ENCODE measurements at places on chromosomes 6 and 20.

- DNase-seq, result no peak
These were observed 56.4 kb upstream of the TNFAIP3 start for GRCh38 chr6:137810554-137811120.

DNA sequence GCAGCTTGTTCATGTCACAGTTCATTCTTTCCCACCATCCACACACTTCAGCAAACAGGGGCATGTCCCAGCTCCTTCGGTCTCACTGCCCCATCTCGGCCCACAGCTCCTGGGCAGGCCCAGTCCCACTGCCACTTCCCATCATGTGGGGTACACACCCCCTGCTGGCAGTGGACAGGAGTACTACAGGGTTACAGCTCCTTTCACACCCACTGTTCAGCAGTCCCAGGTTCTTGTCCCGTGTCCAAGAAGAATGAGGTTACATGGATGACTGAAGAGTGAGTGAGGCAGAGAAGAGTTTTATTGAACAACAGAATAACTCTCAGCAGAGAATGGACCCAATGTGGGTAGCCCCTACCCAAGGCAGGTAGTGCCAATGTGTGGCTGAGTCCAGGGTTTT, 77.8 kb upstream of the SMLR1 start:
- DNase-seq, result no peak

DNA sequence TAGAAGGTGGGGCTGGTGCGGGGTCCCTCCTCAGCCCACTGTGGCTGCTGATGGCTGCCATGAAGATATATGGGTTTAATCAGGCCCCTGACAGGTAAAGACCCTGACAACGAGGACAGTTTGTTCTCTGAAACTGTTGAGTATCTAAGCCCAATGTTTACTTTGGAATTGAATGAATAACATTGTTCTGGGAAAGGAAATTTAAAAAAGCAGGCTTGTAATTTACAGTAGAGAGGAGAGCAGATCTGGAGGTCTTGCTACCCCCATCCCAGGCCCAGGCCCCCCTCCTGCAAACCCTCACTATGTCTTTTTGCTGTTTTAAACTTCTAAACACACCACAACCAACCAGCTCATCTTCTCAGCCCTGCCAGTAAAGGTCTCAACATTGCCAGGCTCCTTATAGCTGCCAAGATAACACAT, 171.3 kb downstream of the CDC5L start:
- no peak for DNase-seq

DNA sequence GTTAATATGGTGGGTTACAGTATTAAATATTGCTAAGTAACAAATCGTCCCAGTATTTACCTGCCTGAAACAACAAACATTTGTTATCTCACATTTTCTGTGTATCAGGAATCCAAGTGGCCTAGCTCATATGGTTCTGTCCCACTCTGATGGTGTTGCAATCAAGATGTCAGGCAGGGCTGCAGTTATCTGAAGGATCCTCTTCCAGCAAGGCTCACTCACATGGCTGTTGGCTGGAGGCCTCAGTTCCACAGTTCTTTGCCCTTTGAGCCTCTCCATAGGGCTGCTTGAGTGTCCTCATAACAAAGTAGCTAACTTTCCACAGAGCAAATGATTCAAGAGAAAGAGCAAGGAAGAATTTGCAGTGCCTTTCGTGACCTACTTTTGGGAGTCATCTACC, 17.7 kb downstream of the RAB22A start:
- no peak for DNase-seq

GRCh38 chr20:4014031-4014474, 1.3 kb downstream of the RNF24 start:
- peak; percentile 58 for DNase-seq

DNA sequence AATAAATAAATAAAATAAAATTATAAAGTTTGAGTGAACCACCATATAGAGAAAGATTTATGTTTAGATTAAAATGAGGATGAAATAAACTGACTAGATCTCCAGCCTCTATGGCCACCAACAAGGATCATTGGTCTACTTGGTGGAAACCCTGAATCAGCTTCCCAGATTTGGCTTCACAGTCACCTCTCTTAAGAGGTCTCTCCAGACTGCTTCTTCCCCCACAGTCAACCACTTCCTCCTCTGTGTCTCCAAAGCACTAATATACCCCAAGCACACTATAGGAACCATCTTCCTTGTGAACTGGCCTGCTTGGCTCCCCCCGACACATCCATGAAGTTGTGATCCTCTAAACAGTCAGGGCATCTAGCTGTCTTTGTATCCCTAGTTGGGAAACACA, 529.6 kb upstream of the RNF217 start:
- DNase-seq, result no peak

- no peak for DNase-seq
These were observed 3.1 kb downstream of the LAMP5 start for GRCh38 chr20:9517297-9518162.

DNA sequence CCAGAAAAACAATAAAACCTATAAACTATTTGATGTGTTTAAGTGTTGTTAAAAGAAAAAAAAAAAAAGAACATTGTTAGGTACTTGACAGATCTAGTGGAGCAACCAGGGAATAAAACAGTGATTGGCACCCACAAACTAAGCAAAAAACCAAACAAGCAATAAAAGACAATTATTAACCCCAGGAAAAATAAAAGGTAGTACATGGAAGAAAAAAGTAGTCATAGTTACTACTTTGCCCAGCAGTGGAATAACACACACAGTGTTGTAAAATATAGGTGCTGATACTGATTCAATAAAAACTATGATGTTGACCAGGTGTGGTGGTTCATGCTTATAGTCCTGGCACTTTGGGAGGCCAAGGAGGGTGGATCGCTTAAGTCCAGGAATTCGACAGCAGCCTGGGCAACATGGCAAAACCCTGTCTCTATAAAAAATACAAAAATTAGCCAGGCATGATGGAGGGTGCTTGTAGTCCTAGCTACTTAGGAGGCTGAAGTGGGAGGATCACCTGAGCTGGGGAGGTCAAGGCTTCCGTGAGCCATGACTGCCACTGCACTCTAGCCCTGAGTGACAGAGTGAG, 43.9 kb downstream of the PIGU start:
- DNase-seq, result no peak

GRCh38 chr6:4004249-4004648, 74.7 kb downstream of the FAM217A start:
- peak; percentile 24 for DNase-seq

- no peak for DNase-seq
These were observed 112.7 kb upstream of the TNFAIP3 start for GRCh38 chr6:137754366-137754765.

DNA sequence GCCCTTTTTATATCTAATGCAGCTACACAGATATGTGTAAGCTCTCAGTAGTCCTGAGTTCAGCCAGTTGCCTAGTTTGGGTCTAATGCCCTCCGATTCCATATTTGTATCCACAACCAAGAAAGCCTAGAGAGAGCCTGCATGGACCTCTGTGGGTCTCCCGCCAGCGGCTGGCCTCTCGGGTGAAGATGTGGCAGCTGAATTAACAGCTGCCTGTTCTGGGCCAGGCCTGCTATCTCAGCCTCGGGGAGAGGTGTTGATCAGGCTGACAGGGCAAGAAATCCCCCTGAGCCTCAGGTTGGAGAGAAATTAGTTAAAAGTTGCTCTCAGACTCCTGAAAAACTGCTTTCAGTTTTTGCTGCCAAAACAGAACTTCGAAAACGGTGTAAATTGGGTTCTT, 19.8 kb downstream of the PTK7 start:
- DNase-seq, result no peak

DNA sequence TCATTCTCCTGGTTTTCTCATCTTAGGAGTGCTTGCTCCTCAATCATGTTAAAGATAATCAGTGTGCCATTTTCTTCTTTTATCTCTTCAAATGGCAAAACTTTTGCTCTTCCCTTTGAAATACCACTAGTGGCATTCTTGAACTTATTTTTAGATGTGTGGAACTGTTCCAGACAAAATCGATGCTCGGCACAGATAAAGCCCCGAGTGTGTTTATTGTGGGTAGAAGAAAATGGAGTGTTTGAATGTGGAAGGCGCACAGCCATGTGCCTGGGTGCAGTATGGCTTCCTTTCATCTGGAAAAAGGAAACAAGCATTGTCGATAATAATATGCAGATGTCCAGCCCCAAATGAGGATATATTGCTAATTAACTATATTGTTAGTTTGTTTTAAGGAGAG, 42.4 kb downstream of the ISM1 start:
- DNase-seq, result no peak

- DNase-seq, result no peak
These were observed 13.9 kb upstream of the BFSP1 start for GRCh38 chr20:17545127-17545526.

DNA sequence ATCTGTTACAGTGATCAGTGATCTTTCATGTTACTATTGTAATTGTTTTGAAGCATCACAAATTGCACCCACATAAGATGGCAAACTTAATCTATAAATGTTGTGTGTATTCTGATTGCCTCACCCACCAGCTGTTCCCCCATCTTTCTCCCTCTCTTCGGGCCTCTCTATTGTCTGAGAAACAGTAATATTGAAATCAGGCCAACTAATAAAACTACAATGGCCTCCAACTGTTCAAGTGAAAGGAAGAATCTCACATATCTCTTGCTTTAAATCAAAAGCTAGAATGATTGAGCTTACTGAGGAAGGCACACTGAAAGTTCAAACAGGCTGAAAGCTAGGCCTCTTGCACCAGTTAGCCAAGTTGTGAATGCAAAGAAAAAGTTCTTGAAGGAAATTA, 141.2 kb downstream of the CDK19 start:
- DNase-seq, result no peak

- peak; percentile 20 for DNase-seq
These were observed 126.9 kb downstream of the KCNQ5 start for GRCh38 chr6:72748759-72749158.

- DNase-seq, result no peak
These were observed 20.1 kb downstream of the SLCO4A1 start for GRCh38 chr20:62662422-62662821.

- no peak for DNase-seq
These were observed 17.2 kb upstream of the FOXA2 start for GRCh38 chr20:22601361-22602141.

GRCh38 chr6:70764706-70765105, 97.0 kb downstream of the SMAP1 start:
- DNase-seq, result no peak

DNA sequence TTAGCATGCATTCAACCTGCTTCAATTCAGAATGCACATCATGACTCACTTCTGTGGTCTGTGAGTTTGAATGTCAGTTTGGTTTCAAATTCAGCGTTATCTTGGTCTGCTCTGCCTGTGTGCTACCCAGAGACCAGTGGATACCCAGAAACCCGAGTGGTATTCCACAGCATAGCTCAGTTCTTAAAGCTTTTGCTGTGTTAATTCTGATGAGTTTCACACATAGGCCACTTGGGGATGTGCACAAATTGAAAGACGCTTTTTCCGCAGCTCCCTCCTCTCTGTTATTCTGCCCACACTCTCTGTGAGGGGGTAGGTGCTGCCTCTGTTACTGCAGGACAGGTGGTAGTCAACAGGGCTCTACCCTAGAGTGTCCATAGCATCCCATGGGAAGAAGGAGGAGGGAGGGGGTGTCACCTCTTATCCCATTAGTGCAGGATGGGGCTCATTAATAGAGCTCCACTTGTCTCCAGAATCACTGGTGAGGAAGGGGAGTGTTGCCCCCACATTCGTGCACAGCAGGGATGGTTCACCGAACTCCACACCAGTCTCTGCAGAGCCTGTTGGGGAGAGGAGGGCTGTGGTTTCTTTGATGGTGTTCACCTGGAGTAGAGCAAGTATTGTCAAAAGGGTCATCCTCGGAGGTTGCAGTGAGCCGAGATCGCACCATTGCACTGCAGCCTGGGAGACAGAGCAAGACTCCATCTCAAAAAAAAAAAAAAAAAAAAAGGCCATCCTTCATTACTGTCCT, 29.2 kb upstream of the SDCBP2 start:
- DNase-seq, result peak; percentile 90
